ENCODE measurements at places on chromosomes 6 and 20.
A peak's percentile ranks its signal among the peaks of the same experiment; 100 is the strongest.

- no peak for DNase-seq
Observed at GRCh38 chr20:5870568-5870981, 79.8 kb downstream of the TRMT6 start.

DNA sequence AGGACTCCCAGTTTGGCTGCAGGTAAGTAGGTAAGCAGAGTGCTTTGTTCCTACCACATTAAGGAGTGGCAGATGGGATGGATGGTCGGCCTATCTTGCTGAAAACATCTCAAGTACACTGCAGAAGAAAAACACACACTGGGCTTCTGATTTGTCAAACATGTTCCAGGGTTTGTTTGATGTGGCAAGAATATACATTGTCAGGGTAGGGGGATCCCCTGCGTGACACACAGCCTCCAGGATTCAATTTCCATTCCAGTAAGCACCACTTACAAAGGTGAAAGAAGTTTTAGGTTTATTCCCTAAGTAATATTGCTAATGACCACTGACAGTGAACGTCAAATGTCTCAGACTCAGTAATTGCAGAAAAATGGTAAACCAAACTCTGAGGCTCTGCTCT is 26.0 kb upstream of the KIF16B start:
- no peak for DNase-seq

DNA sequence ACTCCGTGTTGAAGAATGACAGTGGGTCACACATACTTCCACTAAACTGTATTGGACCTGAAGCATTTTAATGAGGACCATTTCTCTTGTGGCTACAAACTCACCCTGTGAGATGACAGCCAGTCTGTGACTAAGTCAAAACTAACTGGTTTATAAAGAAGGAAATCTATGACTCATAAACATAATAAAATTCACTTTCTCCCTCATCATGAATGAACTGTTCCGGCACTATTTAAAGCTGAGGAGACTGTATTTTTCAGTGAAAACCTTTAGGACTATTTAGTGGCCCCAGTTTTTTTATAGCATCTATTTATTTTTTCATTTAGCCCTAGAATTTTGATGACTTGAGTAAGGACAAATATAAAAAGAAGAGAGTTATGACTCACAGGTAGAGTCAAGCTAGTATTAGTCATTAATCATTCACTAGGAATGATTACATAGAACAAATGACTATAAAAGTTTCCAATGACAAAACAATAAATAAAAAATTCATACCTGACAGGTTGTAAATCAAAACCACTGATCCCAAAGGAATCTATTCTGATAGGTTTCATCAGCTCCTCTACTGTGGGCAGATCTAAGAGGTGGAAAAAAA is 34.2 kb downstream of the CEP162 start:
- DNase-seq, result no peak

DNA sequence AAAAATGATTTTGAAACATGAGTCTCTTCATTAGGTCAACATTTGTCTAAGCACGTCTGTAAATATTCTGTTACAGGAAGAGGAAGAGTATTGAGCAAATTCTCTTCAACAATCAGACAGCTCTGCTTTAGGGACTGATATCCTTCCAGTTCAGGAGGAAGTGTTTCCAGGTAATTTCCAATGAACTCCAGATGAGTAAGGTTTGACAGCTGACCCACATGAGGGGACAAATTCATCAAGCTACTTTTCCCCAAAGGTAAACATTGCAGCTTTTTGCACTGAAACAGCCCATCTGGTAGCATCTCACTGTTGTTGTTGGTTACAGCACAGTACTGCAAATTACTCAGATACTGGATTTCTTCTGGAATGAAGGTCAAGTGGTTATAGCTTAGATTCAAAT is 18.1 kb downstream of the ENPP1 start:
- no peak for DNase-seq

DNA sequence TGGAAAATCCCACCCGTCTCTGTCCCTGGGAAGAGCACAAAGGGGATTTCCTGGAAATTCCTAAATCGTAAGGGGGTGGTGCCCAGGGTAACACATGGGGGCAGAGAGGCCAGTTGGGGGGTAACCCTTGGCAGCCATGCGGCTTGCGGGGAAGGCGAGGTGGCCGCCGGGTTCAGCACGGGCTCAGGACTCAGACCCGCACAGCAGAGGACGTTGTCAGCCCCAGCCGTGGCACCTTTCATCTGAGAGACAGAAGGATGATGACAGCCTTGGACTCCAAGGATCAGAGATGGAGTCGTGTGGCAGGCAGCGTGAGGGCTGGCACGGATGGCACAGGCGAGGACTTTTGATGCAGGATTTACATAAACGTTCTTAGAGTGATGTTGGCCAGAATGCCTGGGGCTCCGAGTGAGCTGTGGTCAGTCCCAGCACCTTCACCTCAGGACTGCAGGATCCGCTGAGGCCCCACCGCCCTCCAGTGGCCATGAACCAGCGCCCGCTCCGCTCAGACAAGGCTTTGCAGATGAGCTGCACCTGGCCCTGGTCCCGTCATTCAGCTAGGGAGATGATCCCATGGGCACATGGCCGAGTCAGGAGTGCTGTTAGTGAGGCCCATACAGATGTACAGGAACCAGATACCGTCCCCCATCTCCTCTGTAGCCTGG is 190.3 kb downstream of the TAF4 start:
- no peak for DNase-seq

DNA sequence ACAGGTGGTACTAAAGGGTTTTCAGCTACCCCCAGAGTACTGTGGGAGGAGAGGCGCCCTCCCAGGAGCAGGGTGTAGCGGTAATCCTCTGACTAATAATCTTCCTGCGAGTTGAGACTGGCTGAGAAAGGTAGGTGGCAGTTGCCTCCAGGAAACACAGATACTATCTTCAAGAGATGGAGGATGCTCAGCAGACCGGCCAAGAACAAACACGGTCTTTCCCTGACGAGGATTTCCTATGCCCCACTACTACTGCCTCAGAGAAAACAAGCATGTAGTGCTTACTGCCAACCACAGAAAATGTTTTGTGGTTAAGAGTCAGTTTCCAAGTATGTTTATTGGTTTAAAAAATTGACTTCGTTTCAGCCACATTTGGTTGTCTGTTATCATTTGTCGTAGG is 26.8 kb downstream of the C6orf89 start:
- no peak for DNase-seq

- peak; percentile 52 for DNase-seq
Observed at GRCh38 chr20:3777716-3778629, 3.3 kb downstream of the SPEF1 start.

DNA sequence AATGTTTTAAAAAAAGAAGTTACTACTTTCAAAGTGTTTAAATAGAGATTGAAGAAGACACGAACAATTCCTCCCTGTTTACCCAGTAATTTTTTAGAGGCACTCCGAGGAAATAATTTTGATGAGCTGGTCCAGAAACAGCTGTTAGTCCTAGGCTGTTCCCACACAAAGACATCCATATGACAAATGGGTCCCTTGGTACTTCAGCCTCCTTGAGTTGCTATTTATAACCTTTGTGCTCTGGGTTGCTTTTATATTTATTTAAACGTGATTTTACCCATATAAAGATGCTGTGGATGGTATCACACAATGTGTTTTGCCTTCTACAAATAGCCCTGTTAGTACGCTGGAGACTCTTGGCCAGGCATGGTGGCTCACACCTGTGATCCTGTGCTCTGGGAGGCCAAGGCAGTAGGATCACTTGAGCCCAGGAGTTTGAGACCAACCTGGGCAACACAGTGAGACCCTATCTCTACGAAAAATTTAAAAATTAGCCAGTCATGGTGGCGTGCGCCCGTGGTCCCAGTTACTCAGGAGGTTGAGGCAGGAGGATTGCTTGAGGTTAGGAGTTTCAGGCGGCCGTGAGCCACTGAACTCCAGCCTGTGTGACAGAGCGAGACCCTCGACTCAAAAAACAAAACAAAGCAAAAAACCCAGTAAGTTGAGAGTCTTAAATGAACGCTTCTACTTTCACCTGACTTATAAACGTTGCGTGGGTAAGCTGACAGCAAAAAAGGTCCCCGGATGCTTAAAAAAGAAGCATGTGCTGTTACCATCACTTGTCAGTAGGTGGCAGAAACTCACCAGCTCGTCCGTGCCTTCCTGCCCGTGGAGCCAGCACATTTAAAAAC is 56.9 kb upstream of the ARMH2 start:
- DNase-seq, result peak; percentile 90

All from inflammatory macrophage treated with lipopolysaccharide for 1 hour (primary cell).